ENCODE measurements at places on chromosomes 13 and 19. TPM values are rescaled to one million over a fixed set of nuclear protein-coding genes. Genes with fewer than 3 reads are reported as not detected.

- DNase-seq, result peak; percentile 10
These were observed 560.0 kb upstream of the KLHL1 start for GRCh38 chr13:70668293-70668692.

DNA sequence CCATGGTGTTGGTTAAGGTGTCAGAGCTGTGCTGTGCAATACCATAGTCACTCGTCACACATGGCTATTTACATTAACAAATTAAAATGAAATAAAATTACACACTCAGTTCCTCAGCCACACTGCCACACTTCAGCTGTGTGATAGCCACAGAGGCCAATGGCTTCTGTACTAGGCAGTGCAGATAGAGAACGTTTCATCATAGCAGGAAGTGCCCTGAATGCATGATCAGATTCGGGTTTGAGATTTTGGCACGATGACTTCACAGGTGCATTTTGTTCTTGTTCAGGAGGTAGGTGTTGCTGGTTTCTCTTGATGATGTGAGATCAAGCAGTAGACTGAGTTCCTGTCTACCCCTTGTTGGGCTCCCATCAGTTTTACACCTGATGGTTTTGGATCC is 6.5 kb downstream of the ARMC6 start:
- no peak for DNase-seq

- DNase-seq, result no peak
These were observed 12.2 kb upstream of the FUT5 start for GRCh38 chr19:5882421-5882968.

GRCh38 chr19:55333870-55334269 is 5.8 kb upstream of the KMT5C start:
- DNase-seq, result no peak

- no peak for DNase-seq
These were observed 1379.5 kb upstream of the PCDH9 start for GRCh38 chr13:68609661-68610060.

- no peak for DNase-seq
These were observed 148.4 kb downstream of the AKAP11 start for GRCh38 chr13:42420304-42420703.

Gene SSBP4
- polyA plus RNA-seq, result 65.3 TPM

Gene MIA
- polyA plus RNA-seq, result 10.0 TPM

Gene ZNF91
- 2.7 TPM for polyA plus RNA-seq

Gene JSRP1
- 0.17 TPM for polyA plus RNA-seq

Data from foreskin keratinocyte (primary cell).